ENCODE measurements at places on chromosomes 4 and X. TPM values are rescaled to one million over a fixed set of nuclear protein-coding genes. Genes with fewer than 3 reads are reported as not detected.
A peak's percentile ranks its signal among the peaks of the same experiment; 100 is the strongest.

The MCUB gene
- total RNA-seq = 96.3 TPM

The TREX2 gene
- total RNA-seq = 3.8 TPM

The DRD5 gene
- not detected for total RNA-seq

GRCh38 chr4:25580633-25581467, 74.8 kb upstream of the SLC34A2 start:
- H3K27ac ChIP-seq = no peak overlapping the region
- no peaks in the 10 kb centered on the region for H3K27me3 ChIP-seq
- no peak for DNase-seq
- no peaks in the 10 kb centered on the region for H3K4me1 ChIP-seq
- H3K36me3 ChIP-seq = no peaks in the 10 kb centered on the region

- no peak for DNase-seq
- no peaks in the 10 kb centered on the region for H3K4me1 ChIP-seq
- H3K27ac ChIP-seq = no peak overlapping the region
- H3K27me3 ChIP-seq = no peaks in the 10 kb centered on the region
These were observed 345.1 kb upstream of the PITX2 start for GRCh38 chr4:110967936-110968335.

GRCh38 chr4:187176261-187176910, 452.7 kb upstream of the FAT1 start:
- no peaks in the 10 kb centered on the region for H3K36me3 ChIP-seq
- H3K4me1 ChIP-seq = no peaks in the 10 kb centered on the region
- no peaks in the 10 kb centered on the region for H3K27me3 ChIP-seq
- H3K4me3 ChIP-seq = no peak overlapping the region

GRCh38 chr4:134401798-134402197, 200.2 kb upstream of the PABPC4L start:
- no peak for DNase-seq
- no peak overlapping the region for H3K4me3 ChIP-seq
- H3K27me3 ChIP-seq = no peaks in the 10 kb centered on the region

The CCDC110 gene
- total RNA-seq = not detected

DNA sequence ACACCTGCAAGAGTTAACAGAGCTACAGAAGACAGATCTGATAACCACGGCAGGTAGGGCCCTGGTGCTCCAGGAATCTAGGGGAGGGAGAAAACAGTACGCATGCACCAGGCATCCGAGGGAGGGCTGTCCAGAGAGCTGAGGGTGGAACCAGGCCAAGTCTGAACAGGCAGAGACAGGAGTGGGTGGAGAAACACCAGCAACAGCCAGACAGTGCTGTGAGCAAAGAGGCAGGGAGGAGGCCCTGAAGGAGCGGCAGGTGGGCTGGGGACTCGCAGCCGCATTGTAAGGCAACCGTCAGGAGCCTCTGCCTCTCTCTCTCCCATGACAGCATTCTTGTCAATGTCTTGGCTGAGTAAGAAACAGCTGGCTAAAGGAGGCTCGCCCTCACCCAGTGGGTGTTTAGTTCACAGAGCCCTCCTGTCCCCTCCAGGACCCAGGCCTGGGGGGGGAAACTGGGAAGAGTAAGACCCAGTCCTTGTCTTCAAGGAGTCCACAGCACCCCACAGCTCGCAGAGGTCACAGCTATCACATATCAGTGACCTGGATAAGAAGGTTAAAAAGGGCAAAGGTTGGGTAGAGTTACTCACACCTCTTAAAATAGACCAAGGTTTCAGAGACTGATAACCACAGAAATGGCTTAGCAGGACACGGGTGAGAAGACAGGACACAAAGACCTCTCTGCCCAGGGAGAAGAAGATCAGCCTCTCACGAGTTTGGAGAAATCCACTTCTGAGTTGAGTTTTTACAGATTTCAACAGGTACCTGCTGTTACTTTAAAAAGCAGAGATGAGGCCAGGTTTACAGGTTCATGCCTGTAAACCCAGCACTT, 10.5 kb downstream of the ACSL1 start:
- no peaks in the 10 kb centered on the region for H3K36me3 ChIP-seq
- H3K4me1 ChIP-seq = peaks cover 18% of the 10 kb centered on the region
- H3K4me3 ChIP-seq = no peak overlapping the region
- H3K27me3 ChIP-seq = no peaks in the 10 kb centered on the region
- no peak for DNase-seq

DNA sequence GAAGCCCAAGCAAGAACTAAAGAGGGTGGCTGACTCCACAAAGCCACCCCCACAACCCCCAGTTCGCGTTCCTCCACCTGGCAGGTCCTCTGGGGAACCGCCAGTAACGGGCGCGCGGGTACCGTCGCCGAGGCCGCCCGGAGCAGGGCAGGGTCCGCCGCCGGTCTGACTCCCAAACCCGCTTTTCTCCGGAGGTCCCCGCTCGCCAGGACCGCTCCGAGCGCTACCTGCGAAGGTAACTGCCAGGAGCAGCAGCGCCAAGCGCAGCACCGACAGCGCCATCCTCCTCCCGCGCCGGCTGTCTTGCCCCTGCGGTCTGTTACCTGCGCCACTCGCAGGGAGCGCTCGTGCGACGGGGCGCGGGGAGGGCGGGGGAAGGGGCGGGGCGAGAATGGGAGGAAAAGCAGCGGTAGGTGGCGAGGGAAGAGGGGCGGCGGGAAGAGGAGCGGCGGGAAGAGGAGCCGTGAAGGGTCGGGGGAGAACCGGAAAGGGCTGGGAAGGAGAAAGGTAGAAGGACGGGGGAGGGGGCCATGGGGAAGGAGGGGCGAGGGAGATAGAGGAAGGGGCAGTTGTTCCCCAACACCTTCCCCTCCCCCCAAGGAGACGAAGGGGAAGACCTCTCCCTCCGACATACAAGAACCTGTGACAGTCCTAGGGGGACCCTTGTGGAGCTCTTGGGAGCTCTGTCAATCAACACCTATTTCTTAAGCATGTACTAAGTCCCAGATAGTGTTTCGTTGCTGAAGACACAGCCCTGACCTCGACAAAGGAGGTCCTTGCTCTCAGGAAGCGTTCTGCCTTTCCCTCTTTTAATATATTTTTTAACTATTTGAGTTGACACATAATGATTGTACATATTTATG, at the start of gene SPINK2:
TSS of gene SPINK2 (minus strand) at position 321 of the 863 bp plus-strand sequence. CDS start at position 282, 39 bp downstream.
- no peak within 1 kb of the TSS for H3K27ac ChIP-seq
- H3K4me1 ChIP-seq = peaks cover 14% of the 10 kb centered on the region
- H3K4me3 ChIP-seq = peak within 1 kb of the TSS; percentile 72

DNA sequence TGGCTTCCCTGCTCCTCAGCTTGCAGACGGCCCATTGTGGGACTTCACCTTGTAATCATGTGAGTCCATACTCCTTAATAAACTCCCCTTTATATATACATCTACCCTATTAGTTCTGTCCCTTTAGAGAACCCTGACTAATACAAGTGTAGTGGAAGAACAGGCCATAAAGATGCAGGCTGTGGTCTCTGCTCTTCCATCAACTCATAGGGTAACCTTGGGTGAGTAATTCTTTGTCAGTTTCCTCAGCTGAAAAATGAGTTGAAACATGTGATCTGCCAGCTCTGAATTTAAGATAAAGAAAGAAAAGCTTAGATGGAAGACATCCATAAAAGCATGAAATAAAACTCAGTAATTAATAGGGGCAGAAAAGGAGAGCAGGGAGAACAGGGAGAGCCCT, 103.6 kb downstream of the ENOX2 start:
- no peak overlapping the region for H3K27ac ChIP-seq
- no peaks in the 10 kb centered on the region for H3K36me3 ChIP-seq
- no peak overlapping the region for H3K4me3 ChIP-seq
- DNase-seq = no peak

The UGT2B15 gene
- total RNA-seq = not detected

The NRK gene
- total RNA-seq = not detected

DNA sequence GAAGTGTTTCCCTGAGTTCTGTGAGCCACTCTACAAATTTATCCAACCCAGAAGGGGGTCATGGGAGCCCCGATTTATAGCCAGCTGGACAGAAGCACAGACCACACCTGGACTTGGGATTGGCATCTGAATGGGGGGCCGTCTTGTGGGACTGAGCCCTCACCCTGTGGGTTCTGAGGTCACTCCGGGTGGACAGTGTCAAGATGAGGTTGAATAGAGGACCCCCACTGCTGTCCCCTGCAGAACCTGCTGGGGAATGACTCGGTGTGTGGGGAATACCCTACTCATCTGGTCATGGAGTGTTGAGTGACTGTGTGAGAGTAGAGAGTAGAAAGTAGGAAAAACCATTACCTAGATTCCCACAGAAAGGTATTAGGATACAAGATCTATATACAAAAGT, 67.5 kb downstream of the ZFYVE28 start:
- no peak overlapping the region for H3K27ac ChIP-seq
- no peaks in the 10 kb centered on the region for H3K36me3 ChIP-seq
- H3K4me1 ChIP-seq = no peaks in the 10 kb centered on the region
- no peaks in the 10 kb centered on the region for H3K27me3 ChIP-seq
- DNase-seq = no peak

- DNase-seq = no peak
- peaks cover 8% of the 10 kb centered on the region for H3K27me3 ChIP-seq
- no peak overlapping the region for H3K4me3 ChIP-seq
- no peaks in the 10 kb centered on the region for H3K36me3 ChIP-seq
- no peaks in the 10 kb centered on the region for H3K4me1 ChIP-seq
These were observed 1.6 kb downstream of the EGF start for GRCh38 chr4:109914322-109914721.

DNA sequence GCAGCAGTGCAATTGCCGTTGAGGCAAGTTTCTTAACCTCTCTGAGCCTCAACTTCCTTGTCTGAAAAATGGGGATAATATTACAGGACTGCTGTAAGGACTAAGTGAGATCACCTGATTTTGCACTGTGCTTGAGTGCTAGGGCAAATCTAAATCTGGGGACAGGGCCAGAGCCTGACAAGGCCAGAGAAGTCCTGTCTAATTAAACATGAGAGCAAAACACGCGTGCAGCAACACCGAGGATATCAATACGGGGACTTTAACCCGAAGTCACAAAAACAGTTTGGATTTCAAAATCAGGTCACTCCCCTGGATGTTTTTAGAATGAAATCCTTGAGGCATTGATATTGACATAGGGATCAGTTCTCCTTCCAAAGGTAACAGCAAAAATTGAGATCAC, 5.7 kb upstream of the GJB1 start:
- no peaks in the 10 kb centered on the region for H3K36me3 ChIP-seq
- no peak overlapping the region for H3K4me3 ChIP-seq
- no peaks in the 10 kb centered on the region for H3K4me1 ChIP-seq
- no peaks in the 10 kb centered on the region for H3K27me3 ChIP-seq
- DNase-seq = no peak
- H3K27ac ChIP-seq = no peak overlapping the region

DNA sequence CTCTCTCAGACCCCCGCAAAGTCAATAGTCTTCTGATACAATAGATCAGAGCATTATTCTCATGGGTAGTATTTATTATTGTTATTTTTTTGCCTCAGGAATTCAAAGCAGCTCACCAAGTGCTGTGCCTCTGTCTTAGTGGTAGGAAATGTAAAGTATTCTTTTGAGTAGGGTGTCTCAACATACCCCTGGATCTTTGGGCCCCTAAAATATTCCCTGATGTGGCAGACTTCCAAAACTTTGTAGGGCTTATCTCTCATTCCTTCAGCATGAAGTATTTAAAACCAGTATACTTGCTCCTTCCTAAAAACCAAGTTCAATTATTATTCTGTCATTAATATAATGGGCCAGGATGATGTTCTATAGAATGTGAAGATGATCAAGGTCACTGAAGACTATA, 115.3 kb upstream of the ZNF827 start:
- no peak overlapping the region for H3K27ac ChIP-seq
- H3K27me3 ChIP-seq = peaks cover 9% of the 10 kb centered on the region
- H3K4me1 ChIP-seq = no peaks in the 10 kb centered on the region
- H3K36me3 ChIP-seq = no peaks in the 10 kb centered on the region
- H3K4me3 ChIP-seq = no peak overlapping the region

- no peak overlapping the region for H3K4me3 ChIP-seq
- no peak overlapping the region for H3K27ac ChIP-seq
- H3K36me3 ChIP-seq = no peaks in the 10 kb centered on the region
- peak; percentile 50 for DNase-seq
- peaks cover 17% of the 10 kb centered on the region for H3K4me1 ChIP-seq
These were observed 4.7 kb downstream of the HS3ST1 start for GRCh38 chr4:11424000-11424399.

DNA sequence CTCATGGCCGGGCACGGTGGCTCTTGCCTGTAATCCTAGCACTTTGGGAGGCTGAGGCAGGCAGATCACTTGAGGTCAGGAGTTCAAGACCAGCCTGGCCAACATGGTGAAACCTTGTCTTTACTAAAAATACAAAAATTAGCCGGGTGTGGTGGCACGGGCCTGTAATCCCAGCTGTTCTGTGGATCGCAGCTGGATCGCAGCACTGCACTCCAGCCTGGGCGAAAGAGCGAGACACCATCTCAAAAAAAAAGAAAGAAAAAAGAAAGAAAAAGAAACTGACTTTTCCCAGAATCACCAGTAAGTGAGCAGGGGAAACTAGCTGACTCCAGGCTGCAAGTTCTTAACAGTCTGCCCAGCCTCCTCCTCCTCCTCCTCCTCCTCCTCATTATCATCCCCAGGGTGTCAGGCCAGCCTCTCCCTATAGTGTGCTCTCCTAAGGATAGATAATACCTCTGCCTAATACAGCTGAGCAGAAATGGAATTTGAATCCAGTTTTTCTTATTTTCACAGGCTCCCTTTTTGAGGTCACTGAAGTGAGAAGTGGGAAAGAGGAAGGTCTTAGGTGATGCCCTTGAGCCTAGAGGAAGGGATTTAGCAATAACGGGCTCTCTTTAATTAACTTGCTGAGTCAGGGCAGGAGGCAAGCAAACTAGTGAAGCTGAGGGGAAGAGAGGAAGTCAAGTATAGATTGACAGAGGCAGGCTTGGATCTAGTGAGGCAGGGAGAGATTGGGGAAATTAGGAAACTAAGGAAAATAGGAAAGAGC, 11.8 kb upstream of the ELF2 start:
- no peaks in the 10 kb centered on the region for H3K4me1 ChIP-seq
- H3K27me3 ChIP-seq = no peaks in the 10 kb centered on the region
- no peak overlapping the region for H3K27ac ChIP-seq
- no peaks in the 10 kb centered on the region for H3K36me3 ChIP-seq
- no peak for DNase-seq

The NPNT gene
- not detected for total RNA-seq

DNA sequence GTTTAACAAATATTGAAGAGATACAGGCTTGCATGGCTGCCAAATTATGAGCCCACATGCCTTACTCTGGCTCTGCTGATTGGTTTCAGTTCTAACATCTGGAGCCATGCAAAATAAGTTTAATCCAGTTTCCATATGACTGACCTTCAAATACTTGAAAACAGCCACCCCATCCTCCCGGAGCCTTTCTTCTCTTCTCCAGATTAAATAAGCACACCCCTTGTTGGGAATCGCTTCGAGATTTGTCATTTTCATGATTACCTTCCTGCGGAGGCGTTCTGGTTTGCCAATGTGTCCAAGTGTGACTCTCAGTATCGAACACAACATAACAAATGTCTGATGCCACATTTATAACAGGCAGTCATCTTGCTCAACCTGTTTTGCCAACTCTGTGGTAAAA, 101.6 kb upstream of the JADE1 start:
- no peaks in the 10 kb centered on the region for H3K27me3 ChIP-seq
- no peak overlapping the region for H3K27ac ChIP-seq
- no peak overlapping the region for H3K4me3 ChIP-seq
- no peaks in the 10 kb centered on the region for H3K36me3 ChIP-seq
- H3K4me1 ChIP-seq = no peaks in the 10 kb centered on the region

All from CD4-positive, CD25-positive, alpha-beta regulatory T cell (primary cell).